ENCODE measurements at places on chromosomes 2 and 18.

DNA sequence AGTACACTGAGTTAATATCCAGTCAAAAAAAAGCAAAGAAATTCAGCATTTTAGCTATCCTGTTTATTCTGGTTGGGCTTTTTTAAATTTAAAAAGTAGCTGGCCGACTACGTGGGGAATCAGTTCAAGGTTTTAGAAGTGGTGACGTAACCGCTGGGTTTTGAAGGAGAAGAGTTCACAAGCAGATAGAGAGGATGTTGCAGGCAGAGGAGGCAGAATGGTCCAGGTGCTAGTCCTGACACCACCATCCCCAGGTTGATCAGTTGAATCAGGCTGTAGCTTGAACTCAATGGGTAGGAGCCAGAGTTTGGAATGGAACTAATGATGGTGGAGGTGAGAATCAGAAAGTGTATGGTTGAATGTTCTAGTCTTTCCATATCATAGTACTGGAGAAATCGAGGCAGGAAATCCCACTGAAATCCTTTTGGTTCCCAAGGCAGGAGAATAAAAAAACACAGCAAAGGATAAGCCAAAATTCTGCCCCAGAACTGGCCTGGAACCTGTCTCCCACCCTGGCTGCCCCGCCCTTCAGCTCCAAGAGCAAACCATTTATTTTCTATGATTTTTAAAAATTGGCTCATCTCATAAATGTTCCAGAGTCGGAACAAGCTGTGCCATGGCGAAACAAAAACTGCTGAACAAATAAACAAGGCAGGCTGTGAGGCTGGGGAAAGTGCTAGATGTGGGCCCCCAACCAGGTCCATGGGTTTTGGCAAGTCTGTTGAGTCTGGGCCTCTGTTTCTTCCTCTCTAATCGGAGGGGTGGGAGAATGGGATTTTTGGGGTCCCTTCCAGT is 44.0 kb downstream of the SLC4A1AP start:
- no peak for DNase-seq

DNA sequence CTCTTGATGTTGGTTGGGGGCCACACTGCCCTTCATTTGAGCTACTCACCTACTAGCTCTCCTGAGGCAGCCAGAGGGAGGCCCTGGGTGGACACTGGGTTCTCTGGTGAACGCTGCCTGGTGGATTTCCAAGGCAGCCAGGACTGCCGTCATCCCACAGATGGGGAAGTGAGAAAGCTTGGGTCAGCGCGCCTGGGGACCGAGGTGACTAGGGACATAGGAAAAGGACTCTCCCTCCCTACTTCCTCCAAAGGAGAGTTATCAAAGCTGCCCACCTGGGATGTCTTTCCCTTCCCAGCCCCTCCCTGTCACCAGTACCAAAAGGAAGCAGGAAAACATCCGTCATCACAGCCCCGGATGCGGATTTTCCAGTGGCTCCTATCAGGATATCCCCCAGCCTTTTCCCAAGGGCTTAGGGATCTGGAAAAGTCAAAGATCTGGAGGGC is 3.8 kb upstream of the SEMA4C start:
- no peak for DNase-seq

DNA sequence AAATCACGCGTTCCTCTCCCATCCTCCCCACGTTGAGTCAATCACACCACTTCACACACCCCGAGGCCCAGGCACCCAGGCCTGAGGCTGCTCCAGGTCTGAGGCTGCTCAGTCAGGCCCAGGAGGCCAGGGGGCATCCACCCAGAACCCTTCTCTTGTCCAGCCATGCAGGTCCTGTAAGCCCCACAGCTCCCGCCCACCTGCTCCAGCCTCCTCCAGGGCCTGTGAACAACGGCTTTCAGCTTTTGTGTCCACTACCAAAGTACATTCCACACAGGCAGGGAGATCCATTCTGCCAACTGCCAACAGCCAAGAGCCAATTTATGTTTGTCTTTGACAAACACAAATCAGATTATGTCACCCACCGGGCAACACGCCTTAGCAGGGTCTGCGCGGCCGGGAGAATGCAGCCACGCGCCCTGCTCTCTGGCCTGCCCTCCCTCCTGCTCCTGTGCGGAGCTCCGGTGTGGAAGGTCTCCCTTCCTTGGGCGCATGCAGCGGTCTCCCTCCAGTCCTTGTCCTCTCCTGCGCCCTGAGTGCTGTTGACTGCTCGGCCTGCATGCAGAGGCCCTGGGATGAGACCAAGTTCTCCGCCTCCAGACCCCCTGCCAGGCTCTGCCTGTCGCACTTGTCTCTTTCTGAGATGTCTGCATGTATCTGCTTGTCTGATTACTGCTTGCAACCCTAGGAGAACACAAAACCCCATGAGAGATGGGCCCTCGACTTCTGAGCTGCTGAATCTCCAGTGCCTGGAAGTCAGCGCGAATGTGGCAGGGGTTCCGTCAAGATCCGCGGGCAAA is 146.6 kb downstream of the ZNF516 start:
- no peak for DNase-seq

- DNase-seq: no peak
Observed at GRCh38 chr2:197949224-197949623, 144.8 kb downstream of the PLCL1 start.

GRCh38 chr2:201854841-201855240 is 48.5 kb downstream of the CDK15 start:
- DNase-seq: no peak

- DNase-seq: no peak
Observed at GRCh38 chr2:3242747-3243369, 134.8 kb downstream of the EIPR1 start.

GRCh38 chr2:231387904-231388724 is 7.4 kb upstream of the B3GNT7 start:
- DNase-seq: no peak

GRCh38 chr18:13051159-13051558 is 60.0 kb downstream of the CEP192 start:
- no peak for DNase-seq

- no peak for DNase-seq
Observed at GRCh38 chr2:124264551-124265091, 239.5 kb downstream of the CNTNAP5 start.

DNA sequence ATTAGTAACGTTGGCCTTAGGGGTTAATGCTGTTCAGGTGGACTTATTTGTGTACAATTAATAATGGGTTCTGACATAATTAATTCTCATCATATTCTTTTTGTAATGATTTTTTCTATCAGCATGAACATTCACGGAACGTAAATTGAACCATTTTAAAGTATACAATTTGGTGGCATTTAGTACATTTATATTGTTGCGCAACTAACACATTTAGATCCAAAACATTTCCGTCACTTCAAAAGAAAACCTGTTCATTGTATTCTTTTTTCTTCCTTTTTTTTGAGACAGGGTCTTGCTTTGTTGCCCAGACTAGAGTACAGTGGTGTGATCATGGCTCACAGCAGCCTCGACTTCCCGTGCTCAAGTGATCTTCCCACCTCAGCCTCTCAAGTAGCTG is 65.8 kb downstream of the BOD1L2 start:
- no peak for DNase-seq

DNA sequence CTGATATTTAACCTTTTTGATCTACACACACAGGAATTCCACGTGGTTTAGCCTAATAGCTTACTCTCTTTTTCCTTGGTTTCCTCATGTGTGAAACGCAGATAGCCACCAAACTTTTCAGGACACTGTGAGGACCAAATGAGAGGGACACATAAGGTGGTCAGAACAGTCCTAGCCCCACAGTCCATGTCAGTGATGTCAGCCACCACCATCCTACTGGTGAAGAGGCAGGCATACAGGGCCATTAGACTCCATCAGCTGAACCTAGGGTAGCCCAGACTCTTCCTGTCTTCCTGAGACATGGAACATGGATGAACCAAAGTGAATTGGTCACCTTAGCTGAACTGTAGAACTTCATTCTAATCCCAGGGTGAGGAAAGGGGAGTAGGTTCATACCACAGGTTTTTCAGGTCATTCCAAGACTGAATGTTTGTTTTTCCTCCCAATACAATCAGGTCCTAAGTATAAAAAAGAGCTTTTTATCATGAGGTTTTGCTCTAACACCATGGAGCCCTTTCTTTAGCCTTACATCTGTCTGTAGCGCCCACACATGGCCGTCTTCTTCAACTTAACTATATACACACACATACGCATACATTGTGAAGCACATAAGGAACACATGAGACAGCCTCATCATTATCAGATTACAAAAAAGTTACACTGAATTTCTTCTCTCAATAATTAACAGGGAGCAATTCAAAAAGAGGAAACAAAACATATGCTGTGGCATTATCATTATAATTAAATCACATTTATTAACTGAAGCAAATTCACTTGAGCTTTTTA is 18.5 kb upstream of the NFE2L2 start:
- DNase-seq: no peak

- DNase-seq: no peak
Observed at GRCh38 chr2:174023591-174024523, 58.7 kb upstream of the SP3 start.

DNA sequence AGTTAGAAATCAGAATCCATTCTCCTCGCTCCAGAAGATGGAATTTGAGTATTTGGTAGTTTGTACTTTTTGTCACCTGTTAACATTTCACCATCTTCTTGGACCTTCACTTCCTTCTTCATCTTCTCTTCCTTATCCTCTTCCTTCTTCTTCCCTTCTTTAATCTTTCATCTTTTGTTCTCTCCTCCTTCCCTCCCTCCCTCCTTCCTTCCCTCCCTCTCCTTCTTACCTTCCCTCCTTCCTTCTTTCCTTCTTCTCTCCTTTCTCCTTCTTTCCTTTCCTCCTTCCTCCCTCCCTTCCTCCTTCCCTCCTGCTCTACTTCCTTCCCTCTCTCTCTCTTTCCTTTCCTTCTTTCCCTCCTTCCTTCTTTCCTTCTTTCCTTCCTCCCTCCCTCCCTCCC is 31.1 kb upstream of the LTBP1 start:
- no peak for DNase-seq

GRCh38 chr2:42297322-42297936 is 63.6 kb downstream of the COX7A2L start:
- DNase-seq: no peak

DNA sequence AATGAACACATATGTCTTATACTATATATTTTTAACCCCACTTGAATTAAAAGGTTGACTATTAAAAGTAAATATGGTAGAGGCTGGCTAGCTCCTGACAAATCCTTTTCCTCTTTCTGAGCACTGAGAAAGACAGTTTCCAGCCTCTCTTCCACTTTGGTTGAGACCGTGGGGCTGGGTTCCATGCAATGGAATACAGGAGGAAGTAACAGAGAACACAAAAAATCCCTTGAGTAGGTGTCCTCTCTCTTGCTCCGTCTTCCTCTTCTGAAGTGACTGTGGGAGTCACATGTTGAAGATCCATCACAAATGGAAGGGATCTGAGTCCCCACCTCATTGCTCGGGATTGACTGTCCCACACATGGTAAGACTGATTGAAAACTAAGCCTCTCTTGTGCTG is 36.6 kb upstream of the SIGLEC15 start:
- no peak for DNase-seq

- DNase-seq: no peak
Observed at GRCh38 chr2:44948565-44949328, 7.2 kb downstream of the SIX3 start.

- no peak for DNase-seq
Observed at GRCh38 chr2:61949458-61949713, 43.9 kb downstream of the COMMD1 start.

- DNase-seq: no peak
Observed at GRCh38 chr18:31490387-31490786, 7.6 kb upstream of the DSG2 start.

GRCh38 chr2:222941510-222942032 is 80.7 kb downstream of the ACSL3 start:
- no peak for DNase-seq

- DNase-seq: no peak
Observed at GRCh38 chr2:240449764-240450531, 14.5 kb downstream of the GPC1 start.

- DNase-seq: no peak
Observed at GRCh38 chr2:54259413-54260240, 3.6 kb upstream of the TSPYL6 start.

GRCh38 chr2:11955884-11956291 is 209.5 kb downstream of the LPIN1 start:
- no peak for DNase-seq

DNA sequence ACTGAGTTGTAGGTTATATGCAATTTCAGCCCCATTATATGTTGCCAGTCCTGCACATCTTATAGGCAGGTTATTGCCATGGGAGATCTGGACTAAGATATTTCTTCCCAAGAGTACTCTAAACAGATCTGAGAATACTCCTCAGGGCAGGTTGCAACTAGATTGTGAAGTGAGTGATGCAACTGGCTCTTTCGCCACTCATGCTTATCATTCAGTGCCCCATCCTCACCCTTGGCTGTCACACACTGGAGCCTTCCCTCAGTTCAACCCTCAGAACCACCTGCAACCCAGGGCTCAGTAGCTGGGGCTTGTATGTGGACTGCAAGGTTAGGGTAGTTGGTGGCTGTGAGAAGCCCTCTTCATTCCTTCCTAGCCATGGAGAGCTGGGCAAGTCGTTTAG is 14.1 kb downstream of the MERTK start:
- no peak for DNase-seq

- no peak for DNase-seq
Observed at GRCh38 chr2:85307527-85307897, 20.3 kb downstream of the TGOLN2 start.

GRCh38 chr2:216108310-216108966 is 710 bp upstream of the XRCC5 start:
- no peak for DNase-seq

- no peak for DNase-seq
Observed at GRCh38 chr2:146669735-146670134, 1175.1 kb upstream of the ACVR2A start.

GRCh38 chr18:8685141-8685913 is 20.0 kb upstream of the MTCL1 start:
- DNase-seq: no peak

- DNase-seq: no peak
Observed at GRCh38 chr2:70820499-70820898, at the start of gene CLEC4F. Gene CLEC4F (minus strand): TSS chr2:70820599. CDS start chr2:70820523, 76 bp downstream.

DNA sequence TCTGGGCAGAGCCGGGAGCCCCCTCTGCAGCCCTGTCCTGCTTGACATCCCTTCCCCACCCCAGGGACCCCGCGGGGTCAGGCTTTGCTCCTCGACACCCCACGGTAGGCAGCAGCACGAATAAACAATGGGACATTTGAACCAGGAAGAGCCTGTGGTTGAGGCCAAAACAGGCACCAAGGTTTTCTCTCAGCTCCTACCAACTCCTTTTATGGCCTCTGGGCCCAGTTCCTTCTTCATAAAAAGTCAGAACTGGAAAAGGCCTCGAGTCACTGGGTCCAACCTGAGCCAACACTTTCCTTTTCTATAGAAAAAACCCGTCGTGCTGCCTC is 20.6 kb downstream of the TEX44 start:
- no peak for DNase-seq

Measured in stimulated activated CD4-positive, alpha-beta T cell treated with anti-CD3 and anti-CD28 coated beads, Interleukin-1b, Interleukin-23, amount 100 ng/mL, for 1 hour (primary cell).